ENCODE measurements at places on chromosomes 7 and 10. TPM values are rescaled to one million over a fixed set of nuclear protein-coding genes. Genes with fewer than 3 reads are reported as not detected.

GRCh38 chr10:113426181-113426877, 126.5 kb upstream of the HABP2 start:
- no peak overlapping the region for H3K4me3 ChIP-seq
- H3K27me3 ChIP-seq, result peaks cover 1% of the 10 kb centered on the region
- no peaks in the 10 kb centered on the region for H3K36me3 ChIP-seq
- H3K27ac ChIP-seq, result no peak overlapping the region
- DNase-seq, result no peak
- H3K4me1 ChIP-seq, result peaks cover 1% of the 10 kb centered on the region

DNA sequence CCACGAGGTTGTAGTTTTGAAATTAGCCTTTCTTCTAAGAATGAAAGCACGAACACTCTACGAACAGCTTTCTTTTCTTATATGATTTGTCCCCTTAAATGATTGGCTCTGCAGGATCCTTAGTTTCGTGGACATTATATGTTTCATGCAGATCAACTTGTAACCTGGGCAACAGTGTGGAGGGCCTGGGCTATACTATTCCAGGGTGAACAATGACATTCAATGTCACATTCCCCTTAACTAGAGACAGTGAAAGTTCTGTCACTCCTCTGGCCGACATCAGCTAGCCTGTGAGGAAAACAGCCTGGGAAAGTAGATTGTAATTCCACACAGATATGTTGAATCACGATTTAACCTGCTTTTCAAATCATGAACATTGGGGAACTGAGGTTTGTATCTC, 23.4 kb downstream of the TAS2R16 start:
- H3K4me1 ChIP-seq, result peaks cover 22% of the 10 kb centered on the region
- no peak overlapping the region for H3K4me3 ChIP-seq
- peaks cover 1% of the 10 kb centered on the region for H3K27me3 ChIP-seq
- H3K27ac ChIP-seq, result no peak overlapping the region

NKX2-3 gene
- total RNA-seq, result 0.82 TPM

DNA sequence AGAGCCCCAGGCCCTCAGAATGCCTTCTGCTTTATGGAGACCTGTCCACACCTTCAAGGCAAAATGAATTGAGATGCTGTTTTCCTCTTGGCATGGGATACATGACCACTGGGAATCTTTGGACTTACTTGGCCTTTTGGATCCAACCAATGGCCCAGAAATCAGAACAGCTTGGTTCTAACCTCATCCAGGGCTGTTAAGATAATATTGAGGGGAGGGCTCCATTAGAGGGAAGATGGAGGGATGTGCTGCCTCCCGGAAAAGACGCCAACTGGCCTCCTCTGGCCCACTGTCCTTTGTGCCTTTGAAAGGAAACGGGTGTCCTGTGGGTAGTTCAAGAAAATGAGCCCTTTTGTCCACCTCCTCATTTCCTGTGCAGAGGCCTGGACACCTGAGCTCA, 530.9 kb downstream of the KCNMA1 start:
- no peaks in the 10 kb centered on the region for H3K27me3 ChIP-seq
- H3K27ac ChIP-seq, result no peak overlapping the region
- peaks cover 9% of the 10 kb centered on the region for H3K4me1 ChIP-seq
- H3K36me3 ChIP-seq, result no peaks in the 10 kb centered on the region
- H3K4me3 ChIP-seq, result no peak overlapping the region

DNA sequence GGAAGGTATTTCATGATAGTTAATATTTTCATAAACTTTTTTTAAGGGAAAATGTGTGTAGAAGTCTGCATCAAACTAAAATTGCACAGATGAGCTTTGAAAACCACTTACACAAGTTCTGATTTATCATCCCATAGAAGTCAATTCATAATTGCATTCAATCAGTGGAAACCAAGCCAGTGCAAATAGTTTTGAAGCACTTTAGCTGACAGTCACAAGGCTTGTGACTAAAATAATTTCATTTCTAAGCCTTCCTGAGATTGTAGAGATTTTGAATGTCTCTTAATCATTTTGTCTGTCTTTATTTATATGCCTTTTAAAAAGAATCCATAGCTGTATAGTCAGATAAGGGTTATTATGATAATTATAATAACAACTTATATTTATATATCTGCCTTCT, 41.4 kb downstream of the EXOC4 start:
- H3K27me3 ChIP-seq, result no peaks in the 10 kb centered on the region
- H3K4me3 ChIP-seq, result no peak overlapping the region
- H3K27ac ChIP-seq, result no peak overlapping the region
- DNase-seq, result no peak
- H3K4me1 ChIP-seq, result no peaks in the 10 kb centered on the region

CALN1 gene
- total RNA-seq, result 1.4 TPM

GIMAP5 gene
- 220 TPM for total RNA-seq
